Activated T-cell treated with anti-CD3 and anti-CD28 coated beads for 4 hours (primary cell): ENCODE measurements at places on chromosomes 3 and 15.

DNA sequence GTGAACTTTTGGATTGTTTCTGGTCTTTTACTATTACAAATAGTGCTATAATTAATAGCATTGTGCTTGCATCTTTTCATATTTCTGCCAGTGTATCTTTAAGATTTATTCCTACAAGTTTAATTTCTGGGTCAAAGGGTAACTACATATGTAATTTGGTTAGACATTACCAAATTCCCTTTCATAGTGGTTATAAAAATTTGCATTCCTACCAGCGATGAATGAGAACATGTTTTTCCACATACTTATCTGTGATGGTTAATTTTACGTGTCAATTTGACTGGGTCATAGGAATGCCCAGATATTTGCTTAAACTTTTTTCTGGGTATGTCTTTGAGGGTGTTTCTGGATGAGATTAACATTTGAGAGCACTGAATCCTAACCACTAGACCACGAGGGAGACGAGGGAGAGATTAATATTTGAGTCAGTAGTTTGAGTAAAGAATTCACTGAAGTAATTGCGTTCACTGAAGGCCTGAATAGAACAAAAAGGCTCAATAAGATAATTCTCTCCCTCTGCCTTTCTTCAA, 132.3 kb upstream of the NEO1 start:
- DNase-seq: no peak

GRCh38 chr15:68353421-68354135, 76.0 kb downstream of the FEM1B start:
- DNase-seq: no peak

- no peak for DNase-seq
Observed at GRCh38 chr3:125221831-125222230, 9.3 kb upstream of the SLC12A8 start.

- DNase-seq: no peak
Observed at GRCh38 chr15:24627443-24627842, 48.1 kb upstream of the NPAP1 start.

GRCh38 chr3:63705092-63705645, 52.7 kb downstream of the SNTN start:
- DNase-seq: no peak

DNA sequence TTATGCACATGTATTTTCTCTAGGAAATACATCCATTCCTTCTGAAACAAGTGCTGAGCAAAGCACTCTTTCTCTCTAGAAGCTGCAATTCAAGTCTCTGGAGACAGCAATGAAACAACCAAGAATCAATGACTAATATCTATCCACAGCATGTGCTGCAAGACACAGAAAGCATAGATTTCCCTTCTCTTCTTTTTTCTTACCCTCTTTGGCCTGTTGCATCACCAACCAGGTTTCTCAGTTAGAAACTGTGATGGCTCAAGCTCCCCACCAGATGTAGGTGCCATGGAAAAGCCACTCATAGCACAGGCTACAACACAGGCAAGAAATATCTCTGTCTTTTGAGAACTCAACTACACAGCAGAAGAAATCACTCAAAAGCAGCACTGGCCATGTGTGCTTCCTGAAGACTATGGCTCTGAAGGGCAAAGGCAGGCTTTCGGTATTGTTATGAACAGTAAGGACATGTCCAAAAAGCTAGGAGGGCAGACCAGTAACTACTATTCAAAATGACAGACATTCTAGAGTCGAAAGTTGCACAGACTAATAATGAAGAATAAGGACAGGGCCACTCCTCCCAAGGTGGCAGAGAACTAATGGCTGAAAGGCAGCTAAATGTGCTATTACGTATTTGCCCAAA, 15.5 kb downstream of the ZDHHC3 start:
- DNase-seq: no peak

DNA sequence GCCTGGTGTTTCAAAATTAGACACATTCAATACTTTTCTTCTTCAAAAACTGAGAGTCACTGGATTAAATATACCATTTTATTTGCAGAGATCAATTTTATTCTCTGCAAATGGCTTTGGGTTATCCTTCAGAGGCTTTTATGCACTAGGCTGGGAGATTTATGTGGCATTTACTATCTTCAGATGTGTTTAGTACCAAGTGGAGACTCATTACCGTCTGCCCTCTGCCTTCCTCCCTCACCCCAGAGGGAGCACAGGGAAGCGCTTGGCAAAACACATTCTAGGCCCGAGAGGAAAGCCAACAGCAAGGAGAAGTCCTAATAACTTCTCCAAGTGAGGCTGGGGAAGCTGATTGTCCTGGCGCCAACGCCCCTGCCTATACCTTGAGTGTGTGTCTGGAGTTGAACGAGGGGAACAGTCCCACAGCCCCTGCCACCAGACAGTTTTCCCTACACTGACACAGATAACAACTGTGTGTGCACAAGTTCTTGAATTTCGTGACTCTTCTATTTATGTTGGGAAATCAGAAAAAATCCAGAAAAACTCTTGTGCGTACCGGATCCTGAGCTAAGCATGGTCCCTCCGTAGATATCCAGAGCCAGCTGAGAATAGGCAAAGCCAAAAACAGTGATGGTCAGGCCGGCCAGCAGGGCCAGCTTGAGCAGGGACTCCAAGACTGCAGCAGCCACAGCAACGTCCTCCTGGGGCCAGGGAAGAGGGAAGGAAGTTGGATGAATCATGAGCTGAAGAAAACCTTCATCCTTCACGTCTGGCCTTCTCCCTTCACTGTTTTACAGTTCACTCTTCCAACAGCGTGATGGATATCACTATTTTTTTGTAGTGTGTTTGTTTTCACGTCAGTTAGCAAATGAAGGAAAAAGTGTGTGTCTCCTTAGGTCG, 26.6 kb downstream of the RFT1 start:
- no peak for DNase-seq

DNA sequence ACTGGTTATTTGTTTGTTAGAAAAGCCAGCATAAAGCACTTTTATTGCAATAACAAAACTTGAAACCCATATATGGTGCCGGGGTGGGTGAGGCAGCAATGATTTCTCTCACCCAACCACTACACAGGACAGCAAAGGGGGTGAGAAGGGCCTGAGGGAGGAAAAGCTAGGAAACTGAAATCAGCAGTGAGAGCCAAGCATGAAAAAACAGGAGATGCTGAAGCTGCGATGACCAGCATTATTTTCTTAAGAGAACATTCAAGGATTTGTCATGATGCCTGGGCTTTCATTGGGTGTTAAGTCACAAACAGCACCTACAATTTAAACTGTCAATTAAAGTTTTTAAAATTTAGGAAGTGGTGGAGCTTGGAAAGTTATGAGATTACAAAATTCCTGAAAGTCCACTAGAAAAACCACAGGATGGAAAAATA, 11.9 kb upstream of the TM4SF4 start:
- no peak for DNase-seq

DNA sequence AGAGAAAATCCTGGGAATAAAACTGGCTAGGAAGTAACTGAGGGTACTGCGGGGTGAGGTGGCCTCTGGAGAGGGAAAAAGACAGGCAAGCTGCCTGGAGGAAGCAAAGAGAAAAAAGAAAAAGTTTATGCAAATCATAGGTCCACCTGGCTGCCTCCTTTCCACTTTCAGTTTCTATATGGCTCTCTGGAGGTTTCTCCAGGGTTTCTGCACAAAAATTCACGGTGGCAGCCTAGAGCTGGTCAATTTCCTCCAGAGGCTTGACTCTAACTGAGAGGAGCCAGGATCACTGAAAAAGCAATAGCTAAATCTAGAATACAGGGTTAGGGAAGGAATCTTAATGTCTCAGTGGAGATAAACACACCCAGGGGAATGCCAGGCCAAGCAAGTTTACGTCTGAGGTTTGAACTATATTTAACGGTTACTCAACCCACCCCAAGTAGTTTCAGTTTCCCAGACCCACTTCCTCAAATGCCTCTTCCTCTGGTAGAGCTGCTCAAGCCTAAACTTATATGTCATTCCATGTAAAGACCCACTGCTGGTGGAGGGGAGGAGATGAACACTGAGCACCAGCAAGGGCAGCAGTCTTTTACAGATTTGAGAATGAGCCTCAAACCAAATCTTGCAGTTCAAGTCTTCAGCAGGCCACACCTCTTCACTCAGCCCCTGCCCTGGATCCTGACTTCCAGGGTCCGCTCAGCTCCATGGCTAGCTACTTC, 5.7 kb downstream of the LYSMD2 start:
- no peak for DNase-seq

DNA sequence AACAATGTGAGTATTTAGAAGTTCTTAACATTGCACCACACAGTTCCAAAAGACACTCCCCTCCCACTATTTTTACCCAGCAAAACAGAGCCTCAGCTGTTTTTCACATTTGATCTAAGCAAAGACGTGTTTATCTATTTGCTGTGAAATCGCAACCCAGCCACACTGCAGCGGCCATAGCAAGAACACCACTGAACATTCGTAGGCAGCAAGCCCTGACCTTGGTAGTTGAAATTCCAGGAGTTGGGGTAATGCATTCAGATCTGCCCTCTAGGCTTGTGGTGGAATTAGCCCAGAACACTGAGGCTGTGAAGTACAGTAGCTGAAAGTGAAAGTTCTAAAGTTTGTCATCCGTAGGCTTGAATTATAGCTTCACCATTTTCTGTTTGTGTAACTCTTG, 17.1 kb upstream of the SLC24A5 start:
- DNase-seq: no peak

DNA sequence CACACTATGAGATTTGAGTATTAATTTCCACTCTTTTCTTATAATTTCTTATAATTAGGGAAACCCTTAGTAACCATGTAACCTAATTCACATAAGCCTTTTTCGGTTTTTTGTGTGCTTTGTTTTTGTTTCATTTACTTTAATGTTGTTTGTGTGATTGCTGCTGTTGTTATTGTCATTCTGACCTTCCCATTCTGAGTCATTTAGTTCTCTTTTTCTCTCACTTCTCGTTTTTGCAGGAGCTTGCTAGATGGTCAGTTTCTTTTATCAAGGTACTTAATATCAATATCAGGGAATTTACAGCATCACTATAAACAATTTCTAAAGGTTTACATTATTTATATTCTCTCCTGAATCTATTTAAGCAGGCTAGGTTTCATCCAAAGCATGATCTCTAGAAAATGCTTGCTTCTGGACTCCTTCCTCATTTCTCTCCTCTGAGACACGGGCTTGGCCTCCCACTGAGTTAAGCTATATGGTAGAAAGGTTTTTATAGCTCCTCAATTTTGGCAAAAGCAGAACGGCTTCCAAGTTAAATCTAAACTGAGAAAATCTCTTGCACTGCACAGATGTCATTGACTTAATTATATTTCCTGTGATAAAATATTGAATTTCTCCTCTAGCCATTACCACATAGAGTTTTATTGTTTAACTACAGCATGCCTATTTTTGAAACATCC, 534.2 kb downstream of the NSUN3 start:
- DNase-seq: no peak

GRCh38 chr15:52656412-52656811, 22.8 kb downstream of the ATOSA start:
- no peak for DNase-seq

GRCh38 chr15:95368191-95368590, 962.3 kb upstream of the NR2F2 start:
- no peak for DNase-seq

GRCh38 chr15:89406218-89406939, 71.8 kb upstream of the POLG start:
- no peak for DNase-seq

GRCh38 chr15:87368511-87368910, 888.0 kb downstream of the NTRK3 start:
- no peak for DNase-seq

DNA sequence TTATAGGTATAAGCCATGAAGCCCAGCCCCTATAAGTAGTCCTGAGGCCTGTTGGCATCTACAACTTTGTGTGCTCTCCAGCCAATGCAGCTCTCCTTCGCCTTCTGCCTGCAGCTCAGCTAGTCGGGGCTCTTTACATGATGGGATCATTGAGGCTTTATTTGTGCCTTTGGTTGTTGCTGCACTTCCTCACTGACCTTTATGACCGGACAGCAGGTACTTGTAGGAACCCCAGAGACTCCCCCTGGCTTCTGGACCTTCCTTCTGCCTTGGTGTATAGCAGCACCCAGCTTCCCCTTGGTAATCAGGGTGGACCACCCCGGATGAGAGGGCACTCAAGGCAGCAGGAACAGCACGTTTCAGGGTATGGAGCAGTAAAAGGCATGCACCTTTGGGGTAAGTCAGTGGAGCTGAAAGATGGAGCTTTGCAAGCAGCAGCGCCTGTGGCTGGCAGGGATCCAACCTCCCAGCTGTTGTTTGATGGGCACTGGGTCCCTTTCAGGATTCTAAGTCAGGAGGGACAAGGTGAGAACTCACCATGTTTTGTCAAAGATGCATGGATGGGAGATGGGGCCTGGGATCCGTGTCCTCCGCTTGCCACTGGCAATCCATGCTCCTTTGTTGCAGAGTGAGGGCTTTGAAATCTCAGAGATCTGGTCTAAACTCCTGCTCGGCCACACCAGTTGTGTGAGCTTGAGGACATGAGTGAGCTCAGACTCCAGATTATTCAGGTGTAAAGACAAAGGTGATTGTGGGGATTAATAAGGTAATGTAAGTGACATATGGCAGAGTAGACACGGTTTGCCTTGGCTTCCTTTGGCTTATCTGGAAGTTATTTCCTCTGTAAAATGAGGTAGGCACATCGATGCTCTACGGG, 65.1 kb upstream of the KLF13 start:
- DNase-seq: no peak

DNA sequence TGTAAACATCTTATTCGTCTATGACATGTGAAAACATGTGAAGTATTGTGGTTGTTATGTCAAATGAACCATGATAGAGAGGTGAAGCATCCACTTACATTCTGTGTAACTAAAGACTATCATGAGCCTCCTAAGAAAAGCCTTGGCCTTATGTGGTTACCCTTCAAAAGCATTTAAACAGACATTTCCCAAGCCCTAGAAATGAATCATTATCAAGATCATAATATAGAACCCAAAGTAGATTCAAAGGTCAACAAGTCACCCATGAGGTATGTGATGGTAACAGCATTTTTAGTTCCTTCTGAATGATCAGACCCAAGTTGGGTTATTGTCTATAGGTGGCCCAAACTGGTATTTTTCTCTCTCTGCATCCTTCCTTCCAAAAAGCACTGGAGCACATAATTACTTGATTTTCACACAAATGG, 408.0 kb downstream of the TBL1XR1 start:
- DNase-seq: no peak

- DNase-seq: no peak
Observed at GRCh38 chr15:69679623-69680228, 227.1 kb downstream of the RPLP1 start.

GRCh38 chr15:33155691-33156420, 38.7 kb downstream of the FMN1 start:
- no peak for DNase-seq

GRCh38 chr3:46030626-46031025, 3.3 kb upstream of the XCR1 start:
- DNase-seq: no peak

GRCh38 chr3:126971891-126972351, 11.0 kb upstream of the PLXNA1 start:
- no peak for DNase-seq
